Breast epithelium (tissue), 4 donors: ENCODE measurements at places on chromosomes 5 and 9. TPM values are rescaled to one million over a fixed set of nuclear protein-coding genes. Genes with fewer than 3 reads are reported as not detected.

DNA sequence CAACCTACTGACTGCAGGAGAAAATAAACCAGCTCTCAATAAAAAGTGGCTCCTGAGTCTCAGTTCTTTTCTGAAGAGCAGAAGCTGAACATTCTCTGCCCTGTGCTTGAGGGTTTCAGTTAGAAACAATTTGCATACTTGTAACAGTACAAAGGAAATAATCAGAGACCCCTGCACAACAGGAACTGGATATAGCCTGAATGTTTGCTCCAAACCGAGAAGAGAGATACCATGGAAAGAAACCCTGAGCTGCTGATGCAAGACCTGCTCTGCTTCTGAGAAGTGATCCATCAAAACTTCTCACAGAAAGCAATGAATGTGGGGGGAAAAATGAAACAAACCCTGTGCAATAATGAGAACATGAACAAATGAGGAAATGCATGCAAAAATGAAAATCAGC, 592.9 kb downstream of the SEMA5A start:
- H3K36me3 ChIP-seq = no peaks in the 10 kb centered on the region
- H3K27me3 ChIP-seq = no peaks in the 10 kb centered on the region
- H3K27ac ChIP-seq = no peak overlapping the region
- H3K4me1 ChIP-seq = no peaks in the 10 kb centered on the region

GRCh38 chr5:38666668-38667498, 110.4 kb upstream of the LIFR start:
- no peak overlapping the region for H3K27ac ChIP-seq
- H3K36me3 ChIP-seq = no peaks in the 10 kb centered on the region
- no peak for DNase-seq
- H3K4me1 ChIP-seq = no peaks in the 10 kb centered on the region
- H3K27me3 ChIP-seq = no peaks in the 10 kb centered on the region

DNA sequence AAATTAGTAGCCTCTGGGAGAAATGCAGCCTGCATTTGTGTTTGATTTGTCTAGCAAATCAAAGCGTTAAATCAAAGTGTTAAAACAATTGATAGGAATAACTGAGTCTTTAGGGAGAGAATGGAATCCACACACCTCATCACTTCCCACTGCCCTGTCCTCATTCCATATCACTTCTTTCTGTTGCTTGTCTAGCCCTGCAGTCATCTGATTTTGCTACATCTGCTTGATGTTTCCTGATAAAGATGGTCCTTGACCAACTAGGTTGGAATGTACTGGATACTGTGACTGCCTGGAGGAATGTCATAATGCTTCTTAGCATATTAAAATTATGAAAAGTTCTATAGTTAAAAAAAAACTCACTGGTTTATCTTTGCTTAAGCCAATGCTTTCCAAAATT, 119.9 kb downstream of the DOCK2 start:
- peaks cover 6% of the 10 kb centered on the region for H3K4me1 ChIP-seq
- no peak overlapping the region for H3K27ac ChIP-seq
- no peak for DNase-seq
- no peaks in the 10 kb centered on the region for H3K27me3 ChIP-seq
- no peaks in the 10 kb centered on the region for H3K36me3 ChIP-seq

GRCh38 chr5:143501310-143502044, 98.0 kb upstream of the NR3C1 start:
- H3K4me1 ChIP-seq = no peaks in the 10 kb centered on the region
- H3K4me3 ChIP-seq = no peak overlapping the region
- peak overlapping the region; percentile 54 for H3K27ac ChIP-seq
- H3K36me3 ChIP-seq = no peaks in the 10 kb centered on the region
- DNase-seq = no peak

DNA sequence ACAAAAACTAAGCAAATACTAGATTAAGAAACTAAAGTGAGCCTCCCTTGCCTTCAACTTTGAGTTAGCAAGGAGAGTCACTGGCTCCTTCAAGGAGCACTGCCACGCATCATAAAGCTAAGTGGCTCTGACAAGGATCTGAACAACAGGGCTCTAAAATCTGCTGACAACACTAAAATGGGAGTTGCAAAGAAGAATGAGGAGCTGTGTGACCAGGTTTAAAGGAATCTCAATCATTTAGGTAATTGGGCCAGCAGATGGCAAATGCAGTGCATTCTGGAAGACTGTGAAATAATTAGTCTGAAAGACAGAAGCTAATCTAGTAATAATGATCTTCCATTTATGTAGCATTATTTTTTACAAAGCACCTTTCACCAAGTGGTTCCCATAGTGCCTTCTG, 297.0 kb upstream of the TAS2R1 start:
- H3K36me3 ChIP-seq = no peaks in the 10 kb centered on the region
- H3K27ac ChIP-seq = no peak overlapping the region
- H3K4me3 ChIP-seq = no peak overlapping the region
- no peaks in the 10 kb centered on the region for H3K27me3 ChIP-seq
- DNase-seq = no peak
- no peaks in the 10 kb centered on the region for H3K4me1 ChIP-seq

Gene PDLIM4
- 9.0 TPM for total RNA-seq

Gene CCL27
- total RNA-seq = not detected
